NCI-H226 (cell line): ENCODE measurements at places on chromosomes 2 and 18.

- DNase-seq = no peak
Measured at GRCh38 chr2:25310965-25311864, 30.5 kb downstream of the DNMT3A start.

- DNase-seq = no peak
Measured at GRCh38 chr18:23964282-23965238, 50.0 kb upstream of the TTC39C start.

- DNase-seq = no peak
Measured at GRCh38 chr2:117674172-117674571, 140.3 kb upstream of the DDX18 start.

GRCh38 chr18:63002803-63003445 lies 287.6 kb downstream of the PHLPP1 start:
- no peak for DNase-seq

DNA sequence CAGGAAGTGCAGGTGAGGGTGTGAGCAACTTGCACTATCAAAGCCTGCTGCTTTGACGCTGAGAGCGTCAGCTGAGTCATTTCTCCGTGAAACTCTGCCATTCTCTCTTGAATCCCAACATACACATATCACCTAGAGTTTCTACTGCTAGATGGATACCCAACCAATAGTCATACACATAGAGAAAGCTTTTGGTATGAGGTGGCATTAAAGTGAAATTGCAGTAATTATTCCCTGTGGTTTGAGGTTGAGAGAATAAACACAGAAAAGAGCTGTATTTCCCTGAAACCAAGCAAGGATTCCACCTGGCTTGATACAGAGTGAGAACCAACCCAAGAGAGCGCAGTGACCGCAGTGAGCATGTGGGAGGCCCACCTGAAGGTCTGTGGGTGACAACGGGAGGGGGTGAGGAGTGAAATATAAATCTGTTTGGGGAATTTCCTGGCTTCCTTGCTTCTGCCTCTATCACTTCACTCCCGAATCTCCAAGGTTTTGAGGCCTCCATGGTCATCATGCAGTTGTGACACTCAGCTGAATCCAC lies 28.8 kb upstream of the TMEM18 start:
- DNase-seq = no peak
